NCI-H187 treated with DMSO at 0.1 percent for 48 hours (cell line): ENCODE measurements at places on chromosomes 16 and 17.

GRCh38 chr17:42103221-42103954, 5.1 kb upstream of the ZNF385C start:
- DNase-seq = no peak

DNA sequence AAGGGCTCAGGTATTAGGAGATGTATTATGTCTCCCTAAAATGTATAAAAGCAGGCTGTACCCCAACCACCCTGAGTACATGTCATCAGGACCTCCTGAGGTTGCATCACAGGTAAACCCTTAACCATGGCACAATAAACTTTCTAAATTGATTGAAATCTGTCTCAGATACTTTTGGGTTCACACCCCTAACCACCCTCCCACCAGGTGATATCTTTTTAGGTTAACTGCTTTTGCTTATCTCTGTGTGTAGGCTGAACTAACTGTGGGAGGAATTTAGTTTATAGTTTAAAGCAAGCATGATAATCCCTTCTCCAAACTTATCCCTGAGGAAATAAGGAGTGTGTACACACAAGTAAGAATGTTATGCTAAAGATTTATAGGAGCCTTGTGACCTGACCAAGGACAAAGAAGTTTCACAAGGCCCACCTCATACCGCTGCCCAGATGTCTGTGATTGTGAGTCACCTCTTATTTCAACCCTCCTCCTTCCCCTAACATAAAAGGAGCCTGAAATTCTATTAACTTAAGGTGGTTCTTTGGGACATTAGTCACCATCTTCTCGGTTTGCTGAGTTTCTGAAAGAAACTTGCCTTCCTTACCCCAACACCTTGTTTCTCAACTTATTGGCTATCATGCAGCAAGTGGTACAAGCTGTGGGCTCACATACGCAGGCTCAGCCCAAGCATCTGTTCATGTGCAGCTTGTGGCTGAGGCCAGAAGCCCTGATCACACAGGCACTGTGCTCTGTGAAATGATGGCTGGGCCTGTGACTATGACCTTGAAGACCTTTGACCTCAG, 11.3 kb downstream of the PRSS22 start:
- DNase-seq = no peak

DNA sequence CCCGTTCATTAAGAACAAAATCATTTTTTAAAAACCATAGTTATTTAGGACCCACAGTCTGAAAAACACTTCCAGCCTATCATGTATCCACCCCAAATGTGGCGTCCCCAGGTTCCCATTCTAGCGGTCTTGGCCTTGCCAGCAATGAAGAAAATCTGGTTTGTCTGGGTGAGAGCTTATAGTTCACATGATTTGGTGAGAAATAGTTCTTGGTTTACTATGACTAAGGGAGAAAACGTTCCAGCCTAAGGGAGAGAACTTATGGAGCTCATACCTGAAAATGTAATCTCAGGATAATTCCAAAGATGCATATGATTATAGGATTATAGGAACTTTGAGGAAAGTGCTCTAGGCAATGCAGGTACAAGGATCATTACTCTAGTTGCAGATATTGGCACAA, 4.8 kb downstream of the MARVELD3 start:
- DNase-seq = no peak

DNA sequence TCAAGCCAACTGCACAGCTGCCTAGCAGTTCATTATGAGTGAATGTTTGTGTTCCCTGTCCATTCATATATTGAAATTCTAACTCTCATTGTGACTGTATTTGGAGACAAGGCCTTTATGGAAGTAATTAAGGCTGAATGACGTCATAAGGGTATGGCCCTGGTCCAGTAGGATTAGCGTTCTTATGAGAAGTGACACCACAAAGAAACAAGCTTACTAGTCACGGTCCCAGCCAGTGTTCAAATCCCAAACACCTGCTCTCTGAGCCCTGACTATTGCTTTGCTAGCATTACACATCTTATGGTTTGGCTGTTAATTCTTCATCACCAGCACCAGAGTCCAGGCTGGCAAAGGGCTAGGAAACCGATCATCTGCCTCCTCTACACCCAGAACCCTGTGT, 2.2 kb downstream of the ZNF668 start:
- DNase-seq = no peak

GRCh38 chr16:84673561-84673960, 25.2 kb downstream of the KLHL36 start:
- no peak for DNase-seq

- DNase-seq = no peak
Measured at GRCh38 chr17:58605470-58605869, 86.4 kb downstream of the TEX14 start.

- no peak for DNase-seq
Measured at GRCh38 chr17:75816693-75817092, 27.5 kb downstream of the UNC13D start.

GRCh38 chr17:22454070-22454999, 762.0 kb downstream of the KCNJ18 start:
- no peak for DNase-seq
